ENCODE measurements at places on chromosomes 11 and 22.

GRCh38 chr11:36620246-36620645 is 22.2 kb upstream of the RAG2 start:
- no peak for DNase-seq

DNA sequence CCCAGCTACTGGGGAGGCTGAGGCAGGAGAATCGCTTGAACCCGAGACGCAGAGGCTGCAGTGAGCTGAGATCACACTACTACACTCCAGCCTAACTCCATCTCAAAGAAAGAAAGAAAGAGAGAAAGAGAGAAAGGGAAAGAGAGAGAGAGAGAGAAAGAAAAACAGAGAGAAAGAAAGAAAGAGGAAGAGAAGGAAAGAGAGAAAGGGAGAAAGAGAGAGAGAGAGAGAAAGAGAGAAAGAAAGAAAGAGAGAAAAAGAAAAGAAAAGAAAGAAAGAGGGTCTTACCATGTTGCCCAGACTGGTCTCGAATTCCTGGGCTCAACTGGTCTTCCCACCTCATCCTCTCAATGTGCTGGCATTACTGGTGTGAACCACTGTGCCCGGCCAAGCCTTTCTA is 22.3 kb downstream of the FBLN1 start:
- DNase-seq = no peak

DNA sequence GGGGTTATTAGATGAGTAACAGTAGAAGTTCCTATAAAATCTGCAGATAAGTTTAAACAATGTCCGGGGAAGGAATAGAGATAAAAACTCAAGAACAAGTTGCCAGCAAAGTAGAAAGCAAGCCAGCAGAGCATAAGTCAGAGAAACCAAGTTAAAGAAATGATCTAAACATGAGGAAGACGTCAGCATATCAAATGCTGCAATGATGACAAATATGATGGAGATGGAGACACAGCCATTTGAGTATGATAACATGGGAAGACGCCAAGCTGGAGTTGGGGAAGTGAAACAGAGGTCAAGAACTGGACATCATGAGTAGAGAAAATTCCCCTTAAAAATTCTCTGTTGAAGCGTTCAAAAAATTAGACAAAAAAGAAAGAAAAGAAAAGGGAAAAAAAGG is 571.5 kb downstream of the CNTN5 start:
- no peak for DNase-seq

DNA sequence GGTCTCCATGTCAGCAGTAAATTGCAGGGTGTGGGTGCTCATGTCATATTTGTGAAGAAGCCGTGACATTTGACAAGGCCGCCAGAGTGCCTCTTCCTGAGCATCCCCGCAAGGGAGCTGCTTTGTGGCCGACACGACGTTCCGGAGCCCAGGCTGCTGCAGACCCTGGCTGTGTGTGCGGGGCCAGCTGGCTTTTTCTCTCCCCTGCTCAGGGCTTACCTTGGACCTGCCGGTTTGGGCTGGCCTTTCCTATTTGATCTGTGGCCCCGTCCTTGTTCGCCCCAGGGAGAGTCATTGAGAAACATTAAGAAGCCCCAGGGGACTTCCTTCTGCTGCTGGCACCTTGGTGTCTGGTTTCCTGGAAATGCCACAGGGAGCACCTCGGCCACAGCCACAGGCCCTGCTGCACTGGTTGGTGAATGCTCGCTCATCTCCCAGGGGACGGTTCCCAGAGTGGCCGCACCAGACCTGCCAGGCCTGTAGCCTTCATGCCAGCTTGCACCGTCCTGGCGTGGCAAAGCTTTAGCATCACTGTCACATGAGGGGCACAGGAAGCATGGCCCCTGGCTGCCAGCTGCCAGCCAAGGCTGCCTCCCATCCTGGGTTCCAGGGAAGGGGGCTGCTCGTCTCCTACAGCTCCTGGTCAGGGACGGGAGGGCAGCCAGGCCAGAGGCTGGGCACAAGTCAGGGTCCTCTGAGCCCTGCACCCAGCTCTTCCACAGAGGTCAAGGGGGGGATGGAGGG is 5.4 kb downstream of the GRK2 start:
- DNase-seq = no peak

- DNase-seq = no peak
Measured at GRCh38 chr11:70186936-70187335, 16.2 kb upstream of the FADD start.

DNA sequence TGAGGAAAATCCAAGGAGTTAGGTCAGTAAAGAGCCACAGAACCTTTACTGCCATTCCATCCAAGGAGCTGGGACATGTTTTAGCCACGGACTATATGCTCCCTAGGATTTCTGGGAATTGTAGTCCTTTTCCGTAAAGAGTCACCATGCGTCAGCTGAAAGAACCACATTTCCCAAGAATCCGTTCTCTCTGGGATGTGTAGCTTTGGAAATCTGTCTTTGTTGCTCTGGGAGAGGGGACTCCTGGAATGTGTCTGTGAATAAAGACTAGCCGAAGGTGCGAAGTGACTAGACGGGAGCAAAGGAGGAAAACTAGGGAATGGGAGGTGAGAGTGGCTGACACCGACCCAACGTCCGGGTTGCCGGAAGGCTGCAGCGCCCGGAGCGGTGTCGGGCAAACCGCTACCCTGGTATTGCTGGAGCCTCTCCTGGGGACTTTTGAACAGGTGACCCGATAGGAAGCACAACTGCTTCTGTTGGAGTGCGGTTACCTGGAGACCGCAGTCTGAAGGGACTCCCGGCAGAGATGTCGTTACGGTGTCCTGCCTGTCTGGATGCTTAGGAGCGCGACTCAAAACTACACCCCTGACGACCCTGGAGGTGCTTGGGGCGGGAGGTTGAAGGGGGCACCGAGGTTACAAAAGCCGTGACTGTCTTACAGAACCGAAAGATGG is at the start of gene IFTAP:
IFTAP (plus strand) TSS at position 187 of the 674 bp plus-strand sequence. CDS start 15,602 bp downstream, outside the sequence.
- peak; percentile 78 for DNase-seq

DNA sequence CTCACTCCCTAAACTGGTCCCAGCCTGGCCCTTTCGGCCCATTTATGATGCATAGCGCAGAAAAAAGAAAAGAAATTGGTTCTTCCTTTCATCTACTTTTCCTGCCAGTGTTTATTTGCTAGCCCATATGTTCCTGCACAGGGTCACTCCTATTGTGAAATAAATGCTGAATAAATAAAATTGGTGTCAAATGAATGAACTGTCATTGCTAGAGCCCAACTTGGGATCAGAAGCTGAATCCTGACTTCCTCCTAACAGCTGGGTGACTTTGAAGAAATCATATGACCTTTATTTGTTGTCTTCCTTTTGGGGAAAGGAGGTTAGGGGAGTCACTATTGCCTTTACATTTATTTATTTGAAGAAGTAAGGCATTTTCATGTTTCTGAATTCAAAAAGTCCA is 92.0 kb downstream of the PRR5L start:
- no peak for DNase-seq

DNA sequence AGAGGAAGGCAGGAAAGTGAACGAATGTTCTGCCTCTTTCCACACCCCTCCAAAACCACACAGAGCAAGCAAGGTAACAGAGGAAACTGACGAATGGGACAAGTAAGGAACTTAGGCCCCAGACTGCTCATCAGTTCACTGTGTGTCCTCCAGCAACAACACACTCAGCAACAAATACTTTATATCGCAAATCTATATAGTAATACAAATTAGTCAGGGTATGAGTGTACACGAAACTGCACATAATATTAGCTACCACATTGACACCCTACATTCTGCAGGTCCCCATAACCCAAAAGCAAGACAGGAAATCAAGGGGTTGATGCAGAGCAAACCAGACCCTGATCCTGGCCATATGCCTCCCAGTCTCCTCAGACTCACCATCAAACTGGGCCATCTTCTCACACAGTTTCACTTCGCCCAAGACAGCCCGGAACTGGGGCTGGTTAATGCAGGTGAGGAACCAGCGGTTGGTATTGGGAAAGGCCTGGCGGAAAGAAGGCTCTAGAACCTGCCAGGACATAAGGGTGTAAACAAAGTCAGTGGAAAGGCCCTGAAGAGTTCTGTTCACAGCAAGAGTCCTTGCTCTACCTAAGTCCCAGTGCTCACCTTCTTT is 6.6 kb downstream of the EEF1G start:
- DNase-seq = no peak

DNA sequence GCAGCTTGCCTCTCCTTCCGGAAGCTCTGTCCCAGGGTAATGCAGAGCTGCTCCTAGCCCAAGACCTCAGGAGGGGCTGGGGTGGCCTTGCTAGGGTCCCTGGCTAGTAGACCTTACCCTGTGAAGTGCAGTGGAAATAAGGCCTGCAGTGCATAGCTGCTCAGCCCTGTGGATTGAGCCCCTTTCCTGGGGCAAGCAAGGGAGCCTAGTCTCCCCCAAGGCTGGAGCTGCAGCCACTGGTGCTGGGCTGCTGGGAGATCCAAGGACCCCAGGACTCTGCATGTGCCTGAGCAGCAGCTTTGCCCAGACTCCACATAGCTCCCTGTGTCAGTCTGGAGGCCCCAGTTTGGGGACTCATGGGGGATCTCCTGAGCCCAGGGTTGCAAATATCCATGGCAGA is 57.9 kb downstream of the FANCF start:
- no peak for DNase-seq

- DNase-seq = no peak
Measured at GRCh38 chr11:1768141-1768469, 4.4 kb upstream of the CTSD start.

DNA sequence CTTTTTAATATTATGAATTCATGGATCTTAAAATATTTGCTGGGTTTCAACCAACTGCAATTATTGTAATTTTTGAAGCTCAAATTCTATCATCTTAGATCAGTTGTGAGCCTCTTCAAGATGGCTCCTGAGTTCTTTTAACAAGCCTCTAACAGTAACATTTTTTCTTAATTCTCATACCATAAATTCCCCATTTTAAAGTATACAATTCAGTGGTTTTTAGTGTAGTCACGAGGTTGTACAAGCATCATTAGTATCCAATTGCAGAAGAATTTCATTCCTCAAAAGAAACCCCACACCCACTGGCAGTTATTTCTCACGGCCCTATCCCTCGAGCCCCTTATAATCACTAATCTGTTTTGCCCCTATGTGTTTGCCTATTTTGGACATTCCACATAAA is 270.8 kb downstream of the SBF2 start:
- no peak for DNase-seq

DNA sequence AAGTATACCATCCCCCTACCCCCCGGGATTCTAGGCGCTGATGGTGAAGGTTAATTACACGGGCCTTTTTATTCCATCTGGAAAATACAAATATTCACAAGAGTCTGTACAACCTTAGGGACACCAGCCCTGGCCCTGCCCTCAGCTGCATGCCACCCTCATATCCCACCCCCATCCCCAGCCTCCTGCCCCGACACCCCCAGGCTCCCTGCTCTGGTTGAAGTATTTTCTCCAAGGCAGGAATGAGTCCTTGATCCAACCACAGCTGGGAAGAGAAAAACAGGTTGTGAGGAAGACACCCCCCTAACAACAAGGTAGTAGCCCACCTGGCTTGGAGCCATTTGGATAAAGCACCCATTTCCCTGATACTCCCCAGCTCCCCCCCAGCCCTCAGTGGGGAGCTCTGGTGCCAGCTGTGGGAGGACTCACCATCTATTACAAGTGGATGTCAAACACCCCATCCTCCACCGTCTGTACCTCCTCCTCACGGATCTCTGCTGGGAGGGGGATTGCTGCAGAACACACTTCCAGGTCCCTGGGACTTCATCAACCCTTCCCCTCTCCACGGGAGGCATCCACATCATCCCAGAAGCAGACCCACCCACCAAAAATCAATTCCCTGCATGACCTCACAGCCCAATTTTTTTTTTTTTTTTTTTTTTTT is 4.0 kb upstream of the NRXN2 start:
- no peak for DNase-seq

GRCh38 chr11:27201454-27202302 is 161.1 kb downstream of the BBOX1 start:
- DNase-seq = no peak

DNA sequence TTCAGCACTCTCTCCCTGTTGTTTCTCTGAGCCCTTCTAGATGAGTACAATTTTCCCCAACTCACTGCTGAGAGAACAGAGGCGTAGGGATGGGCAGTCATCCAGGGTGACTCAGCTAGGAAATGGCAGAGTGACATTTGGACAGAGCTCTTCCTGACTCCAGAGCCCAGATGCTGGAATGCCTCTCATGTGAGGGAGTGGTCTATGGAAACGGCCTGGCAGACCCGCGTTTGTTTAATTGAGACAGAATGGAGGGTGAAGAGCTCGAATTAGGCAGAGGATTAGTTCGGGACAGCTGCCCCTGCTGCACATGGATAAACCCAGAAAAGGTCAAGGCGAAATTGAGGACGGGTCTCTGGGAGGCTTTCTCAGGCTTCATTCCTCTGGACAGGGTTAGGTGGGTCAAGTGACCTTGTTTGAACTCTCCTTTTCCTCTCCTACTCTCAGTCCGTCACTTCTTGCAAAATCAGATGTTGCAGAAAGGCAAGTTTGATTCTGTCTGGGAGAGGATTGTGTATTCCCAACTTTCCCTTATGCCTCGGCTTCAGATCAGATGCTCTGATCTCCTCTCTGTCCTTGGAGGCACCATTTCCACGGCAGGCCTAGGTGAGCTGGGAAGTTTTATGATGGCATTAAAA is 7.6 kb upstream of the LMO2 start:
- DNase-seq = peak; percentile 89

- no peak for DNase-seq
Measured at GRCh38 chr11:6196396-6196795, 2.6 kb upstream of the OR52W1 start.

- no peak for DNase-seq
Measured at GRCh38 chr11:2525941-2526807, 81.4 kb downstream of the KCNQ1 start.

Measured in pulmonary artery endothelial cell (primary cell).